Activated CD4-positive, alpha-beta T cell treated with anti-CD3 and anti-CD28 coated beads, Interleukin-2, amount 50 U/mL, for 24 hours (primary cell): ENCODE measurements at places on chromosomes 13 and 19.

DNA sequence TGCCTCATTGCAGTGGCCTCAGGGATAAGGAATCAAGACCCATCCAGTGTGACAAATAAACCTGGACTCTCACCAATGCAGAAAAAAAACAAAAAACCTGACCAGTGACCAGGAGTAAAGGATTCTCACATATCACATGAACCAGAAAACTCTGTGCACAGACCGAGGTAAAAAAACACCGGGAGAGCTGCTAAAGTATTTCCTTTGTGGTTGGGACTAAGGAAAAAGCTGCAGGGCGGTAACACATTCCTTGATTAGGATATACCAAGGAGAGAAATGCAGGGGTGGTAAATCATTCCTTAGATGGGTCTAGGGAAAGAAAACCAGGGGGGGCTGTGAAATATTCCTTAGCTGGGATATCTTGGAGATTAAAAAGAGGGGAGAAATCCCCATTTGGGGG is 64.8 kb upstream of the ZNF85 start:
- DNase-seq, result no peak

DNA sequence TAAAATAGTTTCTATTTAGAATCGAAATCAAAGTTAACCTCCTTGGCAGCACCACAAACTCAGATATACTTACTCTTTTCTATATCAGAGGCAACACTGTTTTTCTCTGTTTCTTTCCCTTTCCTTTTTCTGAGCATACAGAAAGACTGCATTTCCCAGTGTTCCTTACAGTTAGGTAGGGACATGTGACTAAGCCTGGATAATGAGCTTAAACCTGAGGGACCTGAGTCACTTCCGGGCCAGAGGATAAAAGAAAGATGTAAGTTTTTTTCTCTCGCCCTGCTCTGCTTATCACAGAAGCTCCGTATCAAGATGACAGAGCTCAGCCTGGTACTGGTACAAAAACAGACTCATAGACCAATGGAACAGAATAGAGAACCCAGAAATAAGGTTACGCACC is 531.9 kb downstream of the KLF12 start:
- no peak for DNase-seq

DNA sequence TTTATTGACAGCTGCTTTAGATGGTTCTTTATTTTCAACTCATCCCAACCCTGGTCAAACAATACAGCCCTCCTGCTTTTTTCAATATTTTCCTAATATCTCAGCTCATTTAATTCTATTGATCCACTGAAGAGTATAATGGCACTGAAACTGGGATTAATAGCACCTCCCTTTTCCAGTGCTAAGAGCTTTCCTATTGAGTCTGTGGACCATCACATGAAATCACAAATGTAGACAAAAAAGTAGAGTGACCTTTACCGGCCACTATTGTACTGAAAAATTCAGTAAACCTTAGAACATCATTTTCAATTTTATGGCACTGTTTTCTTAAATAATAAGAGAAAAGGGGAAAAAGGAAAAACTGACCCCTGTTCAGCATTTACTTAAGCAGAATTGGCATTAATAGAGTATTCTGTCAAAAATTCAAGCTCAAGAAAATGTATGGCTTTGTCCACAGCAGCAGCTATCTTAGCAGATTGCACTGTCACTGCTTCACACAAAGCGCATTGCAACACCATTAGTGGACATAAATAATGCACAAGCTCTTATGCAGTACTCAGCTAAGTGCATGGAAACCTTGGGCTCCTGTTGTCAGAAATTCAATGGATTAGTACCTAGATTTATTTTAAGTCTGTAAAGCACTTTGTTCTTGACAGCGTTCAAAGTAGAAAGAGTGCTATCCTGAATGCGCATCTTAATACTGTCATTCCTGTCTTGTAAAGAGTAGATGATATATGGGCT is 851.0 kb upstream of the KLHL1 start:
- no peak for DNase-seq

DNA sequence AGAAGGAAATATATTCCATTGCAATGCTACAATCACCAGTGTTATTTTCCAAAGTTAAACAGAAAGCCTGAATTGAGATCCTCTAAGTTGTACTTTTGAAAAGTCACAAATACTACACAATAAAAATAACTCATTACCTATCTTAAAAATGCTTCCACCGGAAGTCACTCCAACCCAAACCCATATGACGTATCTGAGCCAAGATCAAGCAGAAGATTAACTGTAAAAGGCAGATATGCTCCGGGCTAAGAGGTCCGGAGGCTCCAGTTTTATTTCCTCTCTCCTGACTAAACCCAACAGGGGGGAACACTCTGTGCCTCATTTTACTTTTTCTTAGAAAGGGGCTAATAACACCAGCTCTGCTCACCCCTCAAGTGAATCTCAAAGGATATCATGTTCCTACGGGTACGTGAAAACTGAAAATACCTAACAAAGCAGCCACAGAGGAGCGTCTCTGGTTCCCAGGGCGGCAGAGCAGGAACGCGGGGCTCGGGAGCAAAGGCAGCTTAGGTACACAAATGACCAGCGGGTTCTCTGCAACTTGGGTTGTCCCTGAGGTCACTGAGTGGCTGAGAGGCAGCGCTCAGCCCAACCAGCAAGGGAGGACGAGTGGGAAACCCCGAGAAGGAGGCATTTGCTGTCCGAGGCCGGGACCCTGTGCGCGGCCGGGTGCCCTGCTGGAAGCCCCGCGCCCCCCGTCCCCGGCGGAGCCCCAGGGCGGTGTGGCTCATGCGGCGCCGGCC is 750 bp downstream of the RAB20 start:
- DNase-seq, result no peak

GRCh38 chr19:35045667-35046300 is 4.3 kb downstream of the HPN start:
- peak; percentile 34 for DNase-seq

DNA sequence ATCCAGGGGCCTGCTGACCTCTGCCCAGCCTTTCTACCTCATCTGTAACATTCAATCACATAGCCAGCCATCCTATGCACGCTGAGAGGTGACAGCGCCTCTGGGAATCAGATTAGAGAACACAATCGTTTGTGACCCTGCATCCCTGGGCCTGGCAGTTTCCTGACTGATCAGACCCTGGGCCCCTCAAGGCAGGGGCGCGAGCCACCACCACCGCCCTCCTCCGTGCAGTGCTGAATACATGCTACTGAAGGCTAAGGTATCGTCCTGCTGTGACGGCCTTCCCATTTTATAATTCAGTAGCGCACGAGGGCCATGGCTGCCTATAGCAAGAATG is 1.3 kb downstream of the TMTC4 start:
- DNase-seq, result no peak

- DNase-seq, result no peak
Observed at GRCh38 chr13:78409172-78409571, 194.2 kb downstream of the POU4F1 start.

- DNase-seq, result no peak
Observed at GRCh38 chr13:114079601-114080536, 52.6 kb downstream of the RASA3 start.

DNA sequence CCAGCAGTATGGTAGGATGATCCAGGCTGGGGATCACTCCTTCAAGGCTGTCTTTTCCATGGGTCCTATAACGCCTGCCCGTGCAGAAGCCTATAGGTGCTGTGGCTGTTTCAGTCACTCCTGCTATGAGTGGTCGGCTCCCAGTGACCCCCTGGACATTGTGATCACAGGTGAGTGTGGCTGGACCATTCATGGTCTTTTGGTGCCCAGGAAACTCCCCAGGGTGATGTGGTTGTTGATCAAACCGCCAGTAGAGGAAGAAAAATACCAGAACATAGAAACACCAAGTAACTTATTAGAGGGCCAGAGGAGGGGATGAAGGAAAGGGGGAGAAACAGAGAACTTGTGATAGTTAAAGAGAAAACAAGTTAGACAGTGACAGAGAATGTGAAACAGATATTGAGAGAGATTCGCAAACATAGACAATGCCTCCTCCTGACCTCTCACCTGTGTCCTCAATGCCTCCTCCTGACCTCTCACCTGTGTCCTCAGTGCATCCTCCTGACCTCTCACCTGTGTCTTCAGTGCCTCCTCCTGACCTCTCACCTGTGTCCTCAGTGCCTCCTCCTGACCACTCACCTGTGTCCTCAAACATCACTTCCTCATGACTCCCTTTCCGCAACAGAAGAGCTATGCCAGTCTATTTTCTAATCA is 19.4 kb downstream of the LAIR2 start:
- no peak for DNase-seq

GRCh38 chr13:52851137-52851962 is 2.9 kb upstream of the PCDH8 start:
- no peak for DNase-seq

- no peak for DNase-seq
Observed at GRCh38 chr13:89925107-89925506, 1422.4 kb upstream of the MIR17HG start.

GRCh38 chr19:42352301-42353259 is 27.1 kb downstream of the MEGF8 start:
- no peak for DNase-seq

- DNase-seq, result no peak
Observed at GRCh38 chr13:44317752-44318151, 55.9 kb upstream of the SERP2 start.

DNA sequence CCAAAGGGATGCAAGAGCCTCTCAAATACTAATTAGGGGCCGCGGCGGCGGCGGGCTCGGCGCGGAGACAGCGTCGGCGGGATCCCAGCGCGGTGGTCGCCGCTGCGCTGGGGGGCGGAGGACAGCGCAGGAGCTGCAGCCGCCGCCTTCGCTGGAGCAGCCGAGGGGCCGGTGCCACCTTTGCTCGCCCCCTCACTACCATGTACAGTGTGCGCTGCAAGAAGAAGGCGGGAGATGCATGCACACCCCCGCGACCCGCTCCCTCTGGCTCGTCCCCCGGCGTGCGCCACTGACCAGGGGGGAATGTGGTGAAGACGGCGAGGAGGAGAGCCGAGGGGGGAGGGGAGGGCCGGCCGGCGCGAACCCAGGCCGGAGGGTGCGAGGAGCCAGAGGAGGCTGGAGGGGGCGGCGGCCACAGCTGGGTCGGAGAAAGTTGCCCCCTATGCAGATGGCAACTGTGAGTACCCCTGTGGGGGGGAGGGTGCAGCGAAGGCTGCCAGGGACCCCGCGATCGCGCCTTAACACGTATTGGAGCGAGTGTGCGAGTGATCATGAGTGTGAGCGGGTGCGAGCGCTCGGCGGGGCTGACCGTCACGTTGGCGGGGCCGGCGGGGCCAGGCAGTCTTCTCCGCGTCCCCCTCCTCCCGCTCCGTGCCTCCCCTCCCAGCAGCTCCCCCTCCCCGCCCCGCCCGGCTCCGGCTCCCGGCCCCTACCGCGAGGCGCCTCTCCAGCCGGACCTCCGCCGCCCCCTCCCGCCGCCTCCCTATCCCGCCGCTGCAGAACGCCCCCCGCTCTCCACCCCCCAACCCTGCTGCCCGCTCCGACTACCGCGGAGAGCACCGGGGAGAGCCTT is 808 bp downstream of the SLITRK5 start:
- no peak for DNase-seq

DNA sequence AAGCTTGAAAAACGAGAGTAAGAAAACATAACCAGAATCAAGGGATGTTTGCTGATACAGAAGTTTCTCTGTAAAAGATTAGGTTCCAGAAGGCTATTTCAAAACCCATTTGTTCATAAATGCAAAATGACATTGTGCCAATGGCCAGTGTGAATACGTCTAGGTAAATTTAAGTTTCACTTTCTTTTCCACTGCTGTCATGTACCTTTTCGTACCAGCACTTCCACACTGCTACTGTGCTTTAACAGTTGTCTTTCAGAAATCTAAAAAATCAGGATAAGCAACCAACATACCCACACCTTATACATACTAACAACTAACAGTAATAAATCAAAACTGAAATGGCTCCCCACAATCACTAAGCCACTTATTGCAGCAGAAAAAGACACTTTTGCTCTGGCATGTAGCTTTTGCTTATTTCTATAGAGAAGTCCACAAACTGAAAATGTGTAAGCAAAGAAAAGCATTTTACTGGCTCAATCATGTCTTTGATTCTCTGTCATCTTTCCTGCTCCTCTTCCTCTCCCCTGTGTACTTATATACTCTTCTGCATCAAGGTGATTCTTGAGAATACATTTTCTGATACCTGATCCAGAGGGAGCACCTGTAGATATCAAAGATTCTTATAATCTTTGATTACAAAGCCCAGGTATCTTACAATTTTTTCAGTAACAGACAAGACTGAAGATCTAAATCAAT is 34.3 kb downstream of the ELF1 start:
- no peak for DNase-seq

DNA sequence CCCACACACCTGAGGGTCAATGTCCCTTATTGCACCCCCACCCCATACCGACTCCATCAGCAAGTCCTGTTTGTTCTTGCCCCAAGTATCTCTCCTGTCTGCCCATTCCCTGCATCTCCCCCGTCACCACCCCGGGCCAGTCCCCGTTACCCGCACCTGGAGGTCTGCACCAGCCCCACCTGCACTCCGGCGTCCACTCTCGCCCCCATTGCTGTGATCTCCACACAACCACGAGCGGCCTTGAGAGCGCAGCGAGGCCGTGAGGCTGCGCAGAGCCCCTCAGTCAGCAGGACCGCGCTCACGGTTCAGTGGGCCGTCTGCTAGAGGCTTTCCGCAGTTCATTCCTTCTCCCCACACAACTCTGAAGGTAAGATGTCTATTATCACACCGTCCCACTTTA is 152.8 kb downstream of the KATNAL1 start:
- DNase-seq, result no peak

DNA sequence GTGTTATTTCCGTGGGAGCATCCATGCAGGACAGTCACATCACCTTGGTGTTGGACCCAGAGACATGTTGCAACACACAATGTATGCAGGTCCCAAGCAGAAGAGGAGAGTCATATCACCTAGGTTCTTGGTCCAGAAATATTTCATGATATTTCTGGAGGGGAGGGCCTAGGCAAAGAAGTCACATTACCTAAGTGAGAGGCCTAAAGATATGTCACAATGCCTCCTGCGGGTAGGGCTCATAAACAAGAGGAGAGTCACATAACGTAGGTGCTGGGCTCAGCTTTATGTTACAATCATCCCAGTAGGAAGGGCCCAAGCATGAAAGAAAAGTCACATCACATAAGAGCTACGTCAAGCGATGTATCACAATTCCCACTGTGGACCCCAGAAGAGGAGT is 10.8 kb upstream of the ZNF724 start:
- DNase-seq, result no peak

DNA sequence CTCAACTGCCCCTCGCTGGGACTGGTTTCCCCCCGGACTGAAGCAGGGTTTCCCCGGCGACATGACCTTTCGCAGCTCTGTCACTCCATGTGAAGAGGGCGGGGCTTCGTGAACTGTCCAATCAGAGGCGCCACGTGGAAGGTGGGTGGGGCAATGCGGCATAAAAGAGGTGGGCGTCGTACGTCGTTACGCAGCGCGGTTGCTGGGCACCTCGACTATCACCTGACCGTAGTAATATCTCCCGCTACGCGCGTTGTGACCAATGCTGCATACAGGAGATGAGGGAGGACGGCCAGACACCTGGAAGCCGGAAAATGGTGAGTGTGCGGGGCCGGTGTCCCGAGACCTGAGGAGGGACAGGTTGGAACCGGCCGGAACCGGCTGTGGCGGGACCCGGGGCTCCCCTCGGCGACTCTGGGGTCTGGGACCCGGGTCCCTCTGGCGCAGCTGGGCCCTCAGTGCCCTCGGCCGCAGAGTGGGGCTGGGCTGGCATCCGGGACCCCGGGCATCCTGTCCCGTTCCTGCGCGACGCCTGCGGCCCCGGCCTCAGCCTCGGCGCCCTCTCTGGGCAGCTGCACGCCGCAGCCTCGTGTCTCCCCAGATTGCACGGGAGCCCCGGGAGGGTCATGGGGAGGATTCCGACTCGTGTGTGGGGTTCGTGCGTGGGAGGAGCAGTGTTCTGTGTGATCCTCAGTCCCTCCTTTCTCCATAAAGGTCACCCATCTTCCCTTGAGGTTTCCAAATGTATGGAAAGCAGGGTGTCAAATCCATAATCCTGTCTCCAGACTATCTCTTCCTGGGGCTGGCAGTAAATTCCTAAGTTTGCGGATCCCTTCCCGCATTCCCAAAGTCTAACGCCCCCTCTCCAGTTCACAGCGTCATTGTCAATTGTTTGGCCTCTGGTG is 32.2 kb downstream of the ZNF136 start:
- DNase-seq, result peak; percentile 78
